PC-9 (cell line): ENCODE measurements at places on chromosomes 12 and 14. TPM values are rescaled to one million over a fixed set of nuclear protein-coding genes. Genes with fewer than 3 reads are reported as not detected.

DNA sequence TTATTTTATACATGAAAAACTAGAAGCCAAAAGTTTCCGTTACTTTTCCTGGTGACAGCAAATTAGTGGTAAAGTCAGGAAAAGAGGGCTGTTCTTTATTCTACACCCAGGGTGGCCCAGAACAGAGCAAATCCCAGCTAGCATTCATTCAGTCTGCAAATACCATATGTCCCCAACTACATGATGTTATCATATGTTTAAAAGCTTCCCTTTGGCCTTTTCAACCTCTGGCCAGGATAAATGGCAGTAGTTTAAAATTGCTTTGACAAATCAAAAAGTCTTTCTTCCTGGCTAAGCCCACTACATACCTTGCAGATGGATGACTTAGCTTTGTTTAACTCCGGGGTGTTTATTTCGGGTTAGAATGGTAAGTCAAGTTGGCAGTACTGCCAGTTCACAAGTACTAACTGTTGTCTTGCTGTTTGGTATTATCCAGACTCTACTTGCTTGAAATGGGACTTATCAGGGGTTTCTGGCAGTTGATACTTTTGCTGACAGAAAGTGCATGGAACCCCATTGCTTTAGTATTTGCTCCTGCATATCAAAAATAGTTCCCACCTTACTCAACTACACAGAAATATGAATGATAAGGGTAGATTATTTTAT lies 69.7 kb downstream of the PKP2 start:
- no peak for DNase-seq

Gene NYNRIN
- total RNA-seq, result 15.1 and 17.7 TPM in 2 replicates

Gene FAM181A
- not detected in 2 replicates for total RNA-seq

GRCh38 chr12:122517877-122518276 lies 8.9 kb downstream of the RSRC2 start:
- DNase-seq, result no peak

- no peak for DNase-seq
These were observed 5.6 kb downstream of the SLC11A2 start for GRCh38 chr12:51020448-51021182.
